ENCODE measurements at places on chromosomes 5 and 9. TPM values are rescaled to one million over a fixed set of nuclear protein-coding genes. Genes with fewer than 3 reads are reported as not detected.

DNA sequence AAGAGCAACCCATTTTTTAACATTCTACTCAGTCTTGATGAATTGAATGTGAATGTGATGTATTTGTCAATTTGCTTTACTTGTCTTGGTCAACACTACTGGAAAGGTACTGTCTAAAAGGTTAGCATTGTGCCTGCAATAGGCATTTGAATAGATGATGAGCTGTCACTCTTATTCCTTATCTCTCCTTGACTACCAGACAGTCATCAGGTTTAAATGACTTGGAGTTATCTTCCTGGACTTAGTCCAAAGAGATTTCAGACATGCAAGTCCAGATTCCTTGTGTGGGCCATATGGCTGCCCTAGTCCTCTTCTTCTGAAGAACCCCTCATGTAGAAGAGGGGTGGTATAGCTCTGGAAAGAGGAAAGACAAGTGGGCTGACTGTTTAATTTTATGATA, 4.8 kb downstream of the ARHGEF28 start:
- H3K36me3 ChIP-seq: no peaks in the 10 kb centered on the region
- H3K27me3 ChIP-seq: peaks cover 7% of the 10 kb centered on the region
- no peak overlapping the region for H3K4me3 ChIP-seq
- no peak overlapping the region for H3K27ac ChIP-seq
- no peak for DNase-seq

DNA sequence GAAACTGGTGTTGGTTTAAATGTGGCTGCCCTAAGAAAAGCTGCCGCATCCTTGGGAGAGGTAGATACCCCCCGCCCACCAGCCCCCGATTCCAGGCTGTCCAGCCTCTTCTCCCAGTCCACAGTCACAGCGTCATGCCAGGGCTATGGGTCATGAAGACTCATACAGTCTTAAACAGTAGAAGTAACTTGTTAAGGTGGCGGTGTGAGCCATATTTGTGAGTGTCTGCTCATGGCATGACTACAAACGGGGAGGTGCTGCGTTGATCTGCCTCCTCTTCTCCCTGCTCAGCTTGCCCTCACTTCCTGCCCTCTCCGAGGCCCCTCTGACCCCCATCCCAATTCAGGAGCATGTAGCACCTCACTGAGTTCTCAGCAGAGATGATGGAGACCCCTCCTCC, 20.8 kb downstream of the FGD3 start:
- H3K36me3 ChIP-seq: no peaks in the 10 kb centered on the region
- H3K27ac ChIP-seq: peak overlapping the region; percentile 22
- no peaks in the 10 kb centered on the region for H3K27me3 ChIP-seq
- peaks cover 73% of the 10 kb centered on the region for H3K4me1 ChIP-seq

DNA sequence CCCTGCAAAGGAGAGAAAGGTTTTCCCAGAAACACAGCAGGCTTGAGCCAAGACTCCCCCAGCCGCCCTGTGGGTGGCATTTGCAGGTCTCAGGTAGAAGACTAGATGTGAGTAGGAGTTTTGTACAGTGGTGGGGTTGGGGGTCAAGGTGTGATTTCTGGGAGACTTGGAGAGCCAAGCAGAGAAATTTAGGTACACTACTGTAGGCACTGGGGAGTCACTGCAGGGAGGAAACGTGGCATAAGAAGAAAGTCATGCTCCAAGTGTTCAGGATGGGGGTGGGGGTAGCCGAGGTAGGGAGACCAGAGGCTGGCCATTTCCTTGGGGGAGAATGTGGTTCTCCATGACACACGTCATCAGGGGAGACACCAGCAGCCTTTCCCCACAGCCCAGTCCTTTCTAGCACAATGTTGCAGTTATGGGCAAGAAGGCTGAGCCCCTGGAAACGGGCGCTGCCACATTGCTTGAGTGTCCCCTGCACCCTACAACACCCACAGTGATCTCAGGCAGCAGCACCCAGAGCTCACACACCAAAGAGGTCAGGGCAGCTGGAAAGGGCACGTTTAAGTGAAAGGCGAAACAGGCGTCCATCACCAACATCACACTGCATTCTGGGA, 210.5 kb downstream of the FSTL4 start:
- no peaks in the 10 kb centered on the region for H3K27me3 ChIP-seq
- H3K27ac ChIP-seq: no peak overlapping the region
- peaks cover 6% of the 10 kb centered on the region for H3K4me1 ChIP-seq
- H3K4me3 ChIP-seq: no peak overlapping the region
- H3K36me3 ChIP-seq: no peaks in the 10 kb centered on the region
- DNase-seq: no peak

- no peak overlapping the region for H3K4me3 ChIP-seq
- H3K4me1 ChIP-seq: no peaks in the 10 kb centered on the region
- no peaks in the 10 kb centered on the region for H3K36me3 ChIP-seq
- no peak overlapping the region for H3K27ac ChIP-seq
- no peak for DNase-seq
These were observed 434.1 kb downstream of the ZSWIM6 start for GRCh38 chr5:61766141-61766540.

DNA sequence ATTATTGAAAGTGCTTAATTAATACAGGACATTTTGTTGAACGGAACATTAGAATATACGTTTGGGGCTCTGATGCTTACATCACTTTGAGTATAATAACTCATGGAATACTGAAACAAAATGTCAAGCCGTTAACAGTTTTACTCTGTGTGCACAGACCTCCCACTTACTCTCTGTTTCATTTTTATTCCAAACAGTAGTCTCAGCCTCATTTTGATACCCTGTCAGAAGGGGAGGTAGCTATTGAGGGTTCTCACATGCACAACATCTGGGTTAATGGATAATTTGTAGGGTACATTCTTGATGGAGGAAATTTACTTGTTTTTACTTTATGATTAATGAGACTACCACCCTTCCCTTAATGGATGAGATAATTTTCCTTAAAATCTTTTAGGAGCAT, 59.0 kb downstream of the SCAMP1 start:
- H3K4me3 ChIP-seq: no peak overlapping the region
- H3K4me1 ChIP-seq: no peaks in the 10 kb centered on the region
- no peaks in the 10 kb centered on the region for H3K27me3 ChIP-seq

- no peaks in the 10 kb centered on the region for H3K4me1 ChIP-seq
- H3K4me3 ChIP-seq: no peak overlapping the region
- no peaks in the 10 kb centered on the region for H3K27me3 ChIP-seq
These were observed 149.1 kb downstream of the ATP10B start for GRCh38 chr5:160702934-160703333.

GRCh38 chr9:84778570-84778969, 109.0 kb downstream of the NTRK2 start:
- no peaks in the 10 kb centered on the region for H3K4me1 ChIP-seq
- no peaks in the 10 kb centered on the region for H3K36me3 ChIP-seq
- H3K27ac ChIP-seq: no peak overlapping the region
- DNase-seq: no peak
- H3K4me3 ChIP-seq: no peak overlapping the region

DNA sequence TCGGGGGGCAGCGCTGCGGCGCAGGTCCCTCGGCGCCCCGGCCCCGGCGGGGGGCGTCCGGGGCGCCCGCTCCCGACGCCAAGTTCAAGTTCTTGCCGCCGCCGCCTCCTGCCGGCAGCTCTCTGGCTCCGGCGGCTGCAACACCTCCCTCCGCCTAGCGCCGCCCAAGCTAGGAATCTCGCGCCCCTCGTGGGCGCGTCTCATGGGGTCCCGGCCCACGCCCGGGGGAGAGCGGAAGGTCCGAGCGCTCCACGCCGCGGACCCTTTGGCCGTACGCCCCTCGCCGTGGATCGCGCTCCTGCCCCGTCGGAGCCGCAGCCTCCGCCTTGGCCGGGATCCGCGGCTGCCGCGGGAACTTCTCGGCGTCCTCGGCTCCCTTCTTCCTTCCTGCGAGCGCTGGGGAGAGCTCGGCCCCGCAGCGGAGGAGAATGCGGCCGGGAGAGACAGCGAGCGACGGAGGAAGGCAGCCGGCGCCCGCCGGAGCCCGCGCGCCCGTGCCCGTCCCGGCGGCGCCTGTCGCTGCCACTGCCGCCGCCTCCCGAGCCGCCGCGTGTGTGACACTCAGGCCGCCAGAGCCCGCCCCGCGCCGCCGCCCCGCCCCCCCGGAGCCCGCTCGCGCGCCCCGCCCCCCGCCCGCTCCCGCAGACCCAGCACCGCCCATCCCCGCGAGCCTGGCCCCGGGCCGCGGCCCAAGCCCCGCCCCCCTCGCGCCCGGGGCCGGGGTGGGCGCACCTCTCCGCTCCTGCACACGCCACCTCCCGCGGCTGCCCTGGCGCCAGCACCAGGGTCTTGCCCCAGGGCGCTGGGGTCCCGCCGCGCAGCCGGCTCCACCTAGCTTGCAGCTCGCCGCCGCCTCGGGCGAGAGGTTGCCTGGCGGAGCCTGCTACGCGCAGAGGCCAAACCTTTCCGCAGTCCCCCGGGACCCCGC, at the start of gene SHB:
SHB (minus strand) TSS at position 527 of the 928 bp plus-strand sequence. CDS start 582 bp downstream, outside the sequence.
- H3K27me3 ChIP-seq: no peaks in the 10 kb centered on the region
- peak; percentile 86 for DNase-seq
- peak within 1 kb of the TSS; percentile 73 for H3K27ac ChIP-seq
- H3K4me1 ChIP-seq: peaks cover 19% of the 10 kb centered on the region

DNA sequence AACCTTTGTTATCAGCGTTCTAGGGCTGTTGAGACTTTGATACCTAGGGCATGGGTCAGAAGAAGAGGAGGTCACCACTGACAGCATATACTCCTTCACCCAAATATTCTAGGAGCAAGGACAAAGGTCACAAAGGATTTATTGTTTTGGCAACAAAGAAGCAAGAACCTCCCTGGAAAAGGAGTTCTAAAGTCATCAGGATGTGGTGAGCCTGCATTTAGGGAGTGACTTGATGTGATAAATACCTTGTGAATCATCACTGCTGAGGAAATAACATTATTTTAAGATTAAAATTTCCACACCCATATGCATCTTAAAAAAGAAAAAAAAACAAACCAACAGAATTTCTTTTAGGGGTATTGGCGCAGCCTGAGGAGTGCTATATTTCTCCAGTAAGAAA, 13.9 kb downstream of the IFNA1 start:
- H3K27me3 ChIP-seq: no peaks in the 10 kb centered on the region
- no peaks in the 10 kb centered on the region for H3K36me3 ChIP-seq
- no peaks in the 10 kb centered on the region for H3K4me1 ChIP-seq
- H3K4me3 ChIP-seq: no peak overlapping the region
- H3K27ac ChIP-seq: no peak overlapping the region

GRCh38 chr5:38162625-38163024, 95.7 kb upstream of the EGFLAM start:
- H3K27ac ChIP-seq: no peak overlapping the region
- no peaks in the 10 kb centered on the region for H3K36me3 ChIP-seq
- no peaks in the 10 kb centered on the region for H3K4me1 ChIP-seq
- no peak for DNase-seq
- no peak overlapping the region for H3K4me3 ChIP-seq

SLC6A3 gene
- not detected for total RNA-seq

DND1 gene
- 2.3 TPM for total RNA-seq

CDH9 gene
- not detected for total RNA-seq

KLF4 gene
- total RNA-seq: 0.37 TPM

ACTBL2 gene
- total RNA-seq: not detected

C5orf34 gene
- total RNA-seq: 7.4 TPM

MYORG gene
- total RNA-seq: 2.3 TPM

ZNF366 gene
- not detected for total RNA-seq

TOR4A gene
- 3.3 TPM for total RNA-seq
